ENCODE measurements at places on chromosomes 4 and X. TPM values are rescaled to one million over a fixed set of nuclear protein-coding genes. Genes with fewer than 3 reads are reported as not detected.

- no peak for DNase-seq
These were observed 48.1 kb downstream of the FNIP2 start for GRCh38 chr4:158816955-158817354.

DNA sequence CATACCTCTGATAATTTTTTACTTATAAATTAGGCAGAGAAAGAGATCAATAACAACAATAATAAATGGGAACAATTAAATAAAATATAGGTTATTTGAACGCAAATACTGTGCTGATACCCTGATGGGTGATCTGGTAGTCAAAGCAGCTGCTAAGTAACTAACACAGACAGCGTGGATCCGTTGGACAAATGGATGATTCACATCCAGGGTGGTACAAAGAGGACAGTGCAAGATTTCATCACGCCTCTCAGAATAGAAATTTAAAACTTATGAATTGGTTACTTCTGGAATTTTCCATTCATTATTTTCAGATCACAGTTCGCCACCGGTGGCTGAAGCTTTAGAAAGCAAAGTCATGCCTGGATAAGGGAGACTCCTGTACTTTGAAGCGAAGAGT, 1066.0 kb upstream of the ADGRL3 start:
- DNase-seq: no peak

DNA sequence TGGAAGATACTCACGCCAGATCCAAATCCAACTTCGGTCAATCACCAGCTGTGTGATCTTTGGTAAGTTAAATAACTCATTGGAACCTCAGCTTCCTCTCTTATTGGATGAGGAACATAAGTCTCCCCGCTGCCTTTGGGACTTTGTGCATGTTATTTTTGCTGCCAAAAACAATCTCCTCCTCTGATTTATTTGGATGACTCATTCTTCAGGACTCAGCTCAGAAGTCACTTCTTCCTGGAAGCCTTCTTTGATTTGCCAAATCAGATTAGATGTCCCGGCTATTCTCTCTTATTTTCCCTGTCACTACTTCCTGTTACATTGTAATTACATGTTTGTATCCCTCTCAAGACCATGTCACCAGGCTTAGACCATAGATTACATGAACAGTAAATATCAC, 138.0 kb upstream of the BOD1L1 start:
- DNase-seq: no peak

DNA sequence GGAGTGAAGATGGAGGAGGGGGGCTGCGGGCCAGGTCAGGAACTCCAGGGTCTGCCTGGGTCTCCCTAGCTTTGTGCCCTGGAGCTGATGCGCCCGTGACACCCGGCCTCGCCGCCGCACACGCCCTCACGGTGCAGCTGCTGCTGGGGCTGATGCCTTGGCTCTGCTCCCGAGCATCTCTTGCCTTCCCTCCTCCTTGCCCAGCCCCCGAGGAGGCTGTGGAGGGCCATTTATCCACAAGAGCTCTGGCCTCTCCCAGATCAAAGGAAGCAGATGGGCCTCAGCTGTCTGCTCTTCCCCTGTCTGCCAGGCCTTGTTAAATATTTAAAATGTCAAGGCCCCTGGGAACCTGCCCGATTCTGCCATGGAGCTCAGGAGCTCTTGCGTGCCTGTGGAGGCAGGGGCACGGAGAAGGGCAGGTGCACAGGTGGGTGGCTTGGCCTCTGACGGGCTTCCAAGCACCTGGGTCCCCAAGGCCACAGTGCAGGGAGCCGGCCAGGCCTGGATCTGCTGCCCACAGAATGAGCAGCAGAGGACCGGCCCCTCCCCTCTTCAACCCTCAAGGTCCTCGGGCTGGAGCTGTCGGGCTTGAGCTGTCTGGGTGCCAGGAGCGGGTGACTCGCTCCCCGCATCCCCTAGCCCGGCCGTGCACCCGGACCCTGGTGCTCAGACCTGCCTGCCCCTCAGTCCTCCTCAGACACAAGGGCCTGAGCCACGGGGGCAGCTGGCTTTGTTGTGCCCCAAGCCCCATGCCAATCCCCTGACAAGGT, 20.3 kb downstream of the ATP2B3 start:
- peak; percentile 59 for DNase-seq

- no peak for DNase-seq
These were observed 13.6 kb upstream of the GPR174 start for GRCh38 chrX:79130857-79131256.

GRCh38 chrX:115388879-115389278, 99.4 kb downstream of the LUZP4 start:
- DNase-seq: no peak

MRFAP1L1 gene
- total RNA-seq: 66.1 TPM

KLKB1 gene
- 0.29 TPM for total RNA-seq

SSX2B gene
- not detected for total RNA-seq
